Activated T-helper 17 cell treated with anti-CD3 and anti-CD28 coated beads, Interleukin-2, amount 50 U/mL, for 72 hours (primary cell): ENCODE measurements at places on chromosomes 2 and 18.

DNA sequence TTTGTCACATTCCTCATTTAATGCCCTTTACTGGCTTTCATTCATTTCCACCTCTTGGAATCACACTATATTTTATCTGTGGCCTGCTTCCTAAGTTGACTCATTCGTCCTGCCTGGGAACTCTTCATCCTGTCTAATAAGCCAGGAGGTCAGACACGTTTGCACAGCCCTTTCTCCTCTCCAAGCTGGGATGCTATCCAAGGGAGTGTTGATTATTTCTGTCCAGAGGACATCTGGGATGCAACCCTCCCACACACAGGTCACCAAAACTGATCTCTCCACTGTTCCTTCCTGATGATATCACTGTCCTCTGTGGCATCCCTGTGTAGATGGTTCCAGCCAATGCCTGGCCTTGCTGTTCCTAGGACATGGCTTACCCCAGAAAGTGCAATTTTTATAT lies 79.8 kb upstream of the NOSTRIN start:
- ATAC-seq, result no peak
- H3K4me3 ChIP-seq, result no peak overlapping the region
- peaks cover 17% of the 10 kb centered on the region for H3K36me3 ChIP-seq
- peaks cover 22% of the 10 kb centered on the region for H3K4me1 ChIP-seq

DNA sequence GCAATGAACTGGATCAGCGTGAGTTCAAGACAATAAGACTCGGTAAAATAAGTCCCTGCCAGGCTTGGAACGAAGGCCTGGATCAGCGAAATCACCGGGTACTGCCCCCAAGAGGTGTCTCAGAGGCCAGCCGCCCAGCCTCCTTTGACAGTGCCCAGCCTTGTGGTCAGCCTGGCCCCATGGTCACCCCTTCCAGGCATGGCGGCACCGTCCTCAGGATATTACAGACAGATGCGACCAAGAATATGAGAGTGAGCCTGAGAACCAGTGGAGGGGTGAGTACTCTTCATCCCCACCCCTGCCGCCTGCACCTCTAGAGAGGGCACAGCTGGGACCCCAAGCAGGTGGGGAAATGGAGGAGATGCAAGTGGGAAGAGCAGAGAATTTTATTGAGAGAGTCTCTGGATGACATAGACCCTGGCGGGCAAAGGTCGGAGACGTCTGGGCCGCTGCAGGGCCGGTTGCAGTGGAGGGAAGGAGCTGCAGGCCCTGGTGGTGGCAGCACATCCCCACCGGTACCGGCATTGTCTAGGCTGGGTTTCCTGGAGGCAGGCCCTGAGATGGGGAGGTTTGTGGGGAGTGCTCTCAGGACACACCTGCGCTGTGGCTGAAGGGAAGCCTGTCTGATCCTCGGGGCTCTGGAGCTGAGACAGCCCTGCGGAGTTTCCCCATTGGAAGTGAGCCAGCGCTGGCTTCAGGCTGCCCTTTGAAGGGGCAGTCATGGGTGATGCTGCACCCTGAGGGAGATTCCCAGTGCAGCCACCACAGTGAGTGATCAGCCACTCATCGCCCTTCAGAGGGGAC lies 190.0 kb downstream of the SEPTIN10 start:
- peaks cover 3% of the 10 kb centered on the region for H3K27me3 ChIP-seq
- no peaks in the 10 kb centered on the region for H3K36me3 ChIP-seq
- no peak overlapping the region for H3K4me3 ChIP-seq
- H3K27ac ChIP-seq, result no peak overlapping the region
- H3K4me1 ChIP-seq, result no peaks in the 10 kb centered on the region
- no peak for ATAC-seq

- no peaks in the 10 kb centered on the region for H3K27me3 ChIP-seq
- no peak overlapping the region for H3K27ac ChIP-seq
- no peaks in the 10 kb centered on the region for H3K4me1 ChIP-seq
- no peak overlapping the region for H3K4me3 ChIP-seq
Observed at GRCh38 chr2:236086971-236087465, 81.2 kb downstream of the GBX2 start.

- H3K4me3 ChIP-seq, result no peak overlapping the region
- no peak overlapping the region for H3K27ac ChIP-seq
- H3K27me3 ChIP-seq, result peaks cover 18% of the 10 kb centered on the region
- H3K36me3 ChIP-seq, result no peaks in the 10 kb centered on the region
Observed at GRCh38 chr18:36457683-36458082, 160.2 kb downstream of the FHOD3 start.

GRCh38 chr18:650428-650858 lies 7.0 kb upstream of the TYMS start:
- peaks cover 11% of the 10 kb centered on the region for H3K27me3 ChIP-seq
- peaks cover 5% of the 10 kb centered on the region for H3K4me1 ChIP-seq
- H3K4me3 ChIP-seq, result no peak overlapping the region
- no peak overlapping the region for H3K27ac ChIP-seq

DNA sequence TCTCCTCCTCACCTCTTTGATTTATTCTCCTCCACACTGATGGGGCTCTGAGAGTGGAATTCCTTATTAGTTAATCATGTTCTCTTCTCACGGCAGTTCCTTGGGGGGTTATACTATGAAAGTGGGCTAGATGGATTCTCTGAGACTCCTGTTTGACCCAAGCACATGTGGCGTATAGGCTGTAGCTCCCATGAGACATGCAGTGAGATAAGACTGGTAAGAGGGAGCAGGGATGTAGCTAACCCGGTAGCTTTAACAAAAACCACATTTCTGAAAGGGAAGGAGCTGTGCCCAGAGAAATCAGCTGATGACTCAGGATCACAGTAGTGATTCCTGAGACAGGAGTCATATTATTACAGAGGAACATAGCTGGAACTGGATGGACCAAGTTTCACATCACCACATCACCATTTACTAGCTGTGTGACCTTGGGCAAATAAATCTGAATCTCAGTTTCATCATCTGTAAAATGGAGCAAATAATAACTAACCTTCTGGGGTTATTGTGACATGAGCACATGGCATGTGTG lies 82.9 kb downstream of the CRIM1 start:
- H3K27me3 ChIP-seq, result no peaks in the 10 kb centered on the region
- H3K4me3 ChIP-seq, result no peak overlapping the region
- peaks cover 4% of the 10 kb centered on the region for H3K36me3 ChIP-seq

GRCh38 chr2:237968048-237968862 lies 1.4 kb downstream of the UBE2F start:
- peak overlapping the region; percentile 90 for H3K4me3 ChIP-seq
- peaks cover 27% of the 10 kb centered on the region for H3K36me3 ChIP-seq
- H3K27ac ChIP-seq, result peak overlapping the region; percentile 85
- peak; percentile 55 for ATAC-seq

DNA sequence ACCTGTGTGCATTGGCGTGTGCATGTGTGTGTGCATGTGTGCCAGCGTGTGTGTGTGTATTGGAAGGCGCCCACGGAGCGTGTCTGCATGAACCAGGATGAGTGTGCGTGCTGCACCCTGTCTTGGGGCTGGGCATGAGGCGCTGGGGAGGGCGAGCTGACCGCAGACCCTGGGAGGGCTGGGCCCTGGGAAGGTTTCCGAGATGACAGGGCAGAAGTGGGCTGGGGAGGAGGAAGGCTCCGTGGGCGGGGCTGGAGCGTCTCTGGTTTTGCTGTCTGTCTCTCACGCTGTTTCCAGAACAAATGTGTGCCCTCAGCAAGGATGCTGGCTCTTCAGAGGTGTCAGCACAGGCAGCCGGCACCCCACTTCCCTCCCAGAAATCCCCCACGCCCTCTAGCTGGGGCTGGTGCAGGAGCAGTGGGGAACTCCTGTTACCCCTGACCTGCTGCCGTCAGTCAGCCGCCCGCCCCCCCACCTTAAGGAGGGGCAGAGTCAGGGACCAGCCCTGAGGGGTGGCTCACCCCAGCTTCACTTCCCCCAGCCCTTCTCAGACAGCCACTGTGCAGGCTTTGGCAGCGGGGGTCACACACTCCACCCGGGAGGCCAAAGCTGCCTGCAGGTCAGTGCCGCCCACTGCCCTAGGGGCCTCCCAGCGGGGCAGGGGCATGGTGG lies at the start of gene GPR35:
Gene GPR35 (plus strand): TSS at position 531 of the 672 bp plus-strand sequence. CDS start 4,473 bp downstream, outside the sequence.
- H3K4me3 ChIP-seq, result peak within 1 kb of the TSS; percentile 49
- H3K27ac ChIP-seq, result peak within 1 kb of the TSS; percentile 58
- ATAC-seq, result peak; percentile 71
- no peaks in the 10 kb centered on the region for H3K27me3 ChIP-seq
- no peaks in the 10 kb centered on the region for H3K36me3 ChIP-seq

GRCh38 chr2:202035089-202035940 lies 1.7 kb downstream of the FZD7 start:
- H3K4me3 ChIP-seq, result no peak overlapping the region
- H3K36me3 ChIP-seq, result no peaks in the 10 kb centered on the region
- no peak overlapping the region for H3K27ac ChIP-seq
- H3K4me1 ChIP-seq, result peaks cover 8% of the 10 kb centered on the region
- peaks cover 24% of the 10 kb centered on the region for H3K27me3 ChIP-seq

- peak; percentile 80 for ATAC-seq
- H3K27ac ChIP-seq, result no peak overlapping the region
- no peak overlapping the region for H3K4me3 ChIP-seq
- H3K27me3 ChIP-seq, result no peaks in the 10 kb centered on the region
Observed at GRCh38 chr2:157497638-157498314, 53.9 kb upstream of the CYTIP start.

DNA sequence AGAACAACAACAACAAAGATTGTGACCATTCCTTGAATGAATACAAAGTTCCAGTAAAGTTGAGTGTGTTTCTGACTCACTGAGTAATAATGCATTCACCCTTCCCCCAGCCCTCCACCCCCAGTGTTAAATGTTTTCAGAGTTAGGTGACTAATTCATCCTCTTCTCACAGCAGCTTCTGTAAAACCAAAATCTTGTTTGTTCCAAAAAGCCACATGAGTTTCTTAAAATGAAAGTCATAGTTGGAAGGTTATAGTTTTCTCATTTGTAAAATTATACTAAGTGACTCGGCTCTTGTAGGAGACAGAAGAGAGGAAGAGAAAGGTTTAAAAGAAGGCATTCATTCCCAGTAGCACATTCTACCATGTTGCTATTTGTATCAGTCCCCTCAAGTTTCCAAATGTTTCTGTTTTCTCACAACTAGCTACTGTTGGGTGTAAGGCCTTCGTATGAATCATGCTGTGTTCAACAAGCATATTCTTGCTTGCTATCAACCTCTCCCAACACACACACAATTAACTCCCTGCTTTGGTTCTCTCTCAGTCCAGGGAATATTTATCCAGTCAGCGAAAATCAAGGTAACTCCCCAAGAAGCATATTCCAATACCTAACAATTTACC lies 75.3 kb downstream of the MBD2 start:
- H3K4me1 ChIP-seq, result peaks cover 31% of the 10 kb centered on the region
- peak overlapping the region; percentile 99 for H3K27ac ChIP-seq
- no peaks in the 10 kb centered on the region for H3K27me3 ChIP-seq

DNA sequence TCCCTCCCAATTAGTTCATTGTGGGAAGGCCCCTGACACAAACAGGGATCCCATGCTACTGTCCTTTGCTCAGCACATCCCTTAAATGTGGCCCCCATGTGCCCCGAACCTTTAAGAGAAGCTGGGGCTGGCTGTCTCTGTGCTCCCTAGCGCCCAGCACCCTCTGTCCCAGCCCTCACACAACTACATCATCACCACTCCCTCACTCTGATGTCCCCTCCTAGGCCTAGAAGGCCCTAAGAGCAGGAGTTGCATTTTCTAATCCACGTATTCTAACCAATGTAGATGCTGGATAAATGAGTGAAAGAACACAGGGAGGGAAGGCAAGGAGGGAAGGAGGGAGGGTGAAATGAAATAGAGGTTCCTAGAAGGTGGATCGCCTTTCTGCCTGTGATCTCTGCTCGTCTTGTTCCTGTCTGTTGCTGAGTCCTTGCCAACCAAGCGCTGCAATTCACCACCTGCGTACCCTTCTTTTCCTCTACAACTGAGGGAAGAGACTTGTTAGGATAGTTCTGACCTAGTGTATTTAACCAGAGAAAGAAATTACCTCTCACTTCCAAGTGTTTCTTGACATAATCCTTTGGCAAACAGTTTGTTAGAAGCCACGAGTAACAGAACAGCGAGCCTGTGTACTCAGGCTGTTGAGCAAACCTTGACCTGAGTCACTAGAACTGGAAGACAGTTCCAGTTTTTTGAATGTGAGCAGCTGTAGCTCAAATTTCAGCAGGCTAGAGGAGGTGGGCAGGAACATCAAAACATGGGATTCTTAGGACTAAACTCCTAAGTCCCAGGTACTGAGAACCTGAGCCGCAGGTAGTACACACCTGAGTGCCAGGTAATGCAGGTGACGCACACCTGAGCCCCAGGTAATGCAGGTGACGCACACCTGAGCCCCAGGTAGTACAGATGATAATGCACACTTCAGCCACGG lies 181.5 kb upstream of the ID2 start:
- ATAC-seq, result no peak
- H3K4me3 ChIP-seq, result no peak overlapping the region
- no peak overlapping the region for H3K27ac ChIP-seq

- H3K4me1 ChIP-seq, result no peaks in the 10 kb centered on the region
- peaks cover 91% of the 10 kb centered on the region for H3K36me3 ChIP-seq
- no peak overlapping the region for H3K27ac ChIP-seq
- no peaks in the 10 kb centered on the region for H3K27me3 ChIP-seq
Observed at GRCh38 chr18:670522-670921, 13.1 kb downstream of the TYMS start.

- H3K36me3 ChIP-seq, result no peaks in the 10 kb centered on the region
- H3K4me1 ChIP-seq, result peaks cover 14% of the 10 kb centered on the region
- peak overlapping the region; percentile 64 for H3K4me3 ChIP-seq
- H3K27ac ChIP-seq, result peak overlapping the region; percentile 84
- ATAC-seq, result peak; percentile 12
Observed at GRCh38 chr2:68837164-68837860, 33.9 kb downstream of the BMP10 start.

DNA sequence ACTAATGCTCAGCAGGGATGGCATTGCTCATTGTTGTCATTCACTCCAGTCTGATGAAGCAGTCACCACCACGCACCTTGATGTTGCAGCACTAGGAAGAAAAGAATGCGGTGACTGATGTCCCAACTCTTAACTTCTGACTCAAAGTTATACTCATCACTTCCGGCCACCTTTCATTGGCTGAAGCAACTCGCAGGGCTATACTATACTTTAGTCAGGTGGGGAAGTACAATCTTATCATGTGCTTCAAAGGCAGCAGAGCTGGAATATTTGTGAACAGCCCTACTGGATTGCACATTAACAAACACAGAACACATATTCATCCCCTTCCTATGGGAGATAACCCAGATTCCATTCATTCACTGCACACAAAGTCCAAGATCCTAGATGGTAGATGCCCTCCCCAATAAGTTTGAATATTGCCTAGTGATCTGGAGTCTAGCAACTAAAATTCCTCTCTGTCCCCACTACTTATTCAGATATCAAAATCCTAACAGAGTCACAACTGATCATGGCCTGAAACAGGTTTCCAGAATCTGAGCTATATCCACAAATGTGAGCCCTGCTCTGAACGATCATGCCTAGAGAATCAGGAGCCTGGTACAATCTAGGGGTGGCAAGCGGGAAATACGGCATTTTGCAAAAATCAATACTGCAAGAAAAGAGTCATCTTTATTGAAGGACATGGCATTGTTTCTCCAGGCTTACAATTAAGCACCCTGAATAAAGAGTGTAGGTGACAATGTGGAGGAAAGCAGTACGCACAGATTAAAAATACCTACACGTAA lies 3.4 kb upstream of the SPATS2L start:
- H3K27me3 ChIP-seq, result peaks cover 5% of the 10 kb centered on the region
- no peak overlapping the region for H3K27ac ChIP-seq
- H3K36me3 ChIP-seq, result peaks cover 6% of the 10 kb centered on the region
- H3K4me3 ChIP-seq, result no peak overlapping the region
- ATAC-seq, result peak; percentile 65
- peaks cover 6% of the 10 kb centered on the region for H3K4me1 ChIP-seq
